ENCODE measurements at places on chromosomes 4 and X.

DNA sequence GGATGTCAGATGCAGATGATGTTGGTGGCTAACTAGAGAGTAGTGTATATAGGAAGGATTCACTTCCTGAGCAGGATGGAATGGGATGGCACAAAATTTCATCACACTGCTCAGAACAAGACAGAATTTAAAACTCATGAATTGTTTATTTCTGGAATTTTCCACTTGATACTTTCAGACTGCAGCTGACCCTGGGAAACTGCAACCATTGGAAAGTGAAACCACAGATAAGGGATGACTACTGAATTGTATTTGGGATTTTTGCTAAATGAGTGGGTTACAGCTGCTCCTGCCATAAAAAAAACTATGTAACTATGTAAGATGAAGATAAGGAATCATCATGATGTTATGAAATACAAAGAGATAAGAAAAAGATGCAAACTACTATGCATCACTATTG lies 51.4 kb downstream of the NPY5R start:
- no peak for DNase-seq

GRCh38 chrX:56802921-56803849 lies 74.1 kb downstream of the NBDY start:
- no peak for DNase-seq

DNA sequence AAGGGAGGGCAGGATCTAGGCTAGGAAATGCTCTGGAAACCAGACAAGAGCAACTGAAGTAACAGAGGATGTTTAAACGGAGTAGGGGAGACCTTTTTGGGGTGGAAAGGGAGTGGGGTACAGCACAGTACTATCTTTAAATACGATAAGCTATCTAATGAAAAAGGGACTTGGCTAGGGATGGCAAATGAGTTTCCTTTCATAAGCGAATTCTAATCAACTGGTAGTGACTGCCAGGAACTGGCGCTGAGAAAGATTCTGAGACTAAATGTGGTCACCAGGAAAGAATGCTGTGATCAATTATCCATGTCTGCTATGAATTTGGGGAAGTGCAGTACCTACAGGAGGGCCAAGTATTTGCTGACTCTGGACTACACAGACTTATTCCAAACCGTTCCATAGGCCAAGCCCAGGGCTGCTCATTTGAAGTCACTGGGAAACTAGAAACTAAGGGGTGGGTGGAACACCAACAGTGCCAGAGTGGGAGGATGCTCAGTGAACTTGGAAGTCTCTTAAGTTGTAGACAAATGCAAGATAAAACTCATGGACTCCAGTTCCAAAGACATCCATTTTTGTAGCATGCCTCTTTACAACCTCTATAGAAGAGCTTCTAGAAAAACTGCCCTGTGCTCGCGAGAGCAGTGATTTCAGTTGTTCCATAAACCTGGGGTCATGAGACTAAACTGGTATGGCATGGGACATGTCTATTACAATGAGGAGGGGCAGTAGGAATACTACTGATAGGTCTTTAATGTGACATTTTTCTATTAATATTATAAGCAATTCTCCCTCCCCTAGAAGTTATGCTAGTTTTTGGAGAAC lies 2.0 kb downstream of the TRAPPC2 start:
- DNase-seq, result no peak

GRCh38 chr4:37732526-37733186 lies 46.5 kb upstream of the RELL1 start:
- DNase-seq, result no peak

- DNase-seq, result no peak
These were observed 8.1 kb upstream of the HPF1 start for GRCh38 chr4:169765835-169766234.

GRCh38 chrX:69104756-69105434 lies 60.4 kb downstream of the PJA1 start:
- no peak for DNase-seq

- no peak for DNase-seq
These were observed 38.8 kb downstream of the DCLK2 start for GRCh38 chr4:150117094-150117493.

DNA sequence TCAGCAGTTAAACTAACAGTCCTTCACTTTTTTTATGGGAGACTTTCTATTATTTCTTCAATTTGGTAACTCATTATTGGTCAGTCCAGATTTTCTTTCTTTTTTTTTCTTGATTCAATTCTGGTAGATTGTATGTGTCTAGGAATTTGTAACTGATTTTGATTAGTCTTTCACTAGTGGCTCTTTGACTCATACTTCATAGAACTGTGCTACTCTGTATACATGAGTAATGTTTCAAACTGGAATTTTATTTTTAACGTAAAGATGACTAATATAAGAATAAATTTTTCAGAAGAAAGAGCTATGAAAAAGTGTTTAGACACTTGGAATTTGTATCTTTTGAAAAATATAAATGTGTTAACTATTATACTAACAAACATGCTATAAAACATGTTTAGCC lies 813.0 kb downstream of the TRAM1L1 start:
- no peak for DNase-seq

DNA sequence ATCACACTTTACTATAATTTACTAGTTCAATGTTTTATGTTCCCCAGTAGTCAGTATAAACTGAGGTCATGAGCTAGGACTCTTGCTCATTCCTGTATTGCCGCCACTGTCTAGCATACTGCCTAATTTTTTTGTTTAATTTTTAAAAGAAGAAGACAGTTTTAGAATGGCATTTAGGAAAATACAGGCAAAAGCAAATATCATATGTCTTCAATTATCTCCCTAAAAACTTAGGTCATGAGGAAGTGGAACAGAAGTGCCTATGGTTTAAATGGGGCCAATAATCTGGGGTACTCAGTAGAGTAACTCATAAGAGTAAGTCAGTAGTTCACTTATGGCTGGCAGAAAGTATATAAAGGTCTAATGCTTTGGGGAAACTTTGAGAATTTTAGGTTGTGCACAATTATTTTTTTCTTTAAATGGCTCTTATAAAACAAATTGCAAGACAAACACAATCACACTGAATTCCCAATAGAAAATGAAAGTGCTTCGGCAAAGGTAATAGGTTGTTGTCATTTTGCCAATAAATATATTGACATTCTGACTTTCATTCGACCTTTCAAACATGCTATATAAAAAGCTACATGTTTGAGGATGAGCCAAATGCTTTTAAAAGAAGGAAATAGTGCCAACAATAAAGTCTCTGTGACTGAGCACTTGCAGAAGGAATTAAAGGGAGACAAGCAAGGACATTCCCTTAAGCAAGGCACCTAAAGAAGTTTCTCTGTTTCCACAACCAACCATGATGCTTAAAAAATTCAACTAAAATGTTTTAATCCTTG lies 390.1 kb downstream of the PDGFC start:
- no peak for DNase-seq

DNA sequence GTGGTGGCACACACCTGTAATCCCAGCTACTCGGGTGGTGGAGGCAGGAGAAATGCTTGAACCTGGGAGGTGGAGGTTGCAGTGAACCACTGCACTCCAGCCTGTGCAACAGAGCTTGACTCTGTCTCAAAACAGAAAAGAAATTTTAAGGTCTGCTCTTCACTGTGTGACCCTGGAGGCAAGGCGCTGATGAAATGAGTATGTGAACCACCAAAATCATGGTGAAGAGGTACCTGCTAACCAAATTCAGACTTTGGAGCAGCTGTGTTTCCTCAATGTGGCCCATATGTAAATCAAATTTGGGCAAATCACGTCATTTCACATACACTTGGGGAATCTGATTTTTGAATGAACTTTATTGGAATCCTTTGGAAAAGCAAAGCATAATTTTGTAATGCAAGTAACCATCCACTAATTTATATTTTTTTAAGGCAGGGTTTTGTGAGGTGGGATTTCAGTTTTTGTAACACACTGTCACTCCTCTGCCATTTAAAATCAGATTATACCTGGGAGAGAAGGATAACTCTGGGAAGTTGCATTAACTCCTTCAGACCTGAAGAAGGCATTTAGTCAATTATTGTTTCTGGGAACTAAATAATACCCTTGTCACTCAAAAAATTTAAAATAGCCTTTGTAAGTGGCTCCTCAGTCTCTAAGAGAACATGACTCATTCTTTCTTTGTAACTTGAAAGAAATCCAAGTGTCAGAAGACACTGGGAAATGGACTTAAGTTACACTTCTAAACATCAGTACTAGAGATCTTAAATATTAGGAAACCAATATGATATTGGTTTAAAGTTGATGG lies 24.0 kb downstream of the DOCK11 start:
- DNase-seq, result no peak

DNA sequence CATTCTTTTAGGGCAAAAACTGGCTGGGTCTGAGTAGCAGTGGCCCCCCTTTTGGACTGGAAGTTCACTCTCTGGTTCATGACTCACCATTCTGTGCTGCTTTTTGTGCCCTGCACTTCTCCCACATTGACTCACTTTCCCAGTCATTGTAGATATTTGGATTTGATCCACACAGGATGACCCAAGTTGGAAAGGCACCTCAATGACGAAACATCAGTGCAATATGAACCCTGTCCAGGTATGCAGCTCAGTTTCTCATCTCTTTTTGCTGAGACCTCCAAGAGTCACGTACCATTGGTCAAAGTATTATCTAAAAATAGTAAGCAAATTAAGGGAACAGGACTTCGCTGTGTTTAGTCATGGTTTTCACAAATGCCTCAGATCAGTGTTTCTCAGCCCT lies 92.7 kb downstream of the CBLL2 start:
- DNase-seq, result no peak

DNA sequence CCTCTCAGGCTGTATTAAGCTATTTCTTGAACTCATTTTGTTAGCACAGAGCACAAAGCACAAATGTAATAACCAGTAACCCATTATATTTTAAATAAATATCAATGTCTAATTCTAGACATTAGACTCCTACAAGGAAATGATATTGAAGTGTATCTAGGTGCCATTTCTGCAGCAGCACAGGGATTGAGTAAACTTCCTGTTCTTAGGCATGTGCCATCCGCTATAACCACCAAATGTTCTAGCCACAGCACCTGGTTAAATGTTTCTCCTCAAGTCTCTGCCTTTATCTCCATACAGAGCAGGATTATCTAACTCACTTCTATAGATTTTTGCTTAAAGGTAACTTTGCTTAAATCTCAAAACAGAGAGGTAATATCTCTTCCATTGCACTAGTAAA lies 51.4 kb downstream of the SGMS2 start:
- no peak for DNase-seq

DNA sequence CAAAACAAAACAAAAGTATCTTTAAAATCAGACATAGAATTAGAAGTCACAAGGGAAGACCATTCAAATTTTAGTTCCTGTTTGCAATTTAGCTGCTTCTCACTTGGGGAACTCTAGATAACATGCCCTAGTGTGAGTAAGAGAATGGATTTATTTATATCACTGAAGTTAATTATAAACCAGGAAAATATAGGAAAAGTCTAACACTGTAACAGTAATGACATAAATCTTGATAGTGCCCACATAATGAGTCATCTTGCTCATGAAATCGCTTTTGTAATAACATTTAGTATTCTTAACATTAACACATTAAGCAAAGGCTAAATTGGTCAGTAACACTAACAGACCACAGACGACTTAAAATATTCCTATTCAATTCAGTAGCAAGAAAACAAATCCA lies 710.7 kb downstream of the STPG2 start:
- DNase-seq, result no peak

GRCh38 chrX:13898083-13898482 lies 81.2 kb upstream of the GPM6B start:
- DNase-seq, result no peak

- DNase-seq, result no peak
These were observed 632.3 kb downstream of the PDHA2 start for GRCh38 chr4:96471956-96472867.

DNA sequence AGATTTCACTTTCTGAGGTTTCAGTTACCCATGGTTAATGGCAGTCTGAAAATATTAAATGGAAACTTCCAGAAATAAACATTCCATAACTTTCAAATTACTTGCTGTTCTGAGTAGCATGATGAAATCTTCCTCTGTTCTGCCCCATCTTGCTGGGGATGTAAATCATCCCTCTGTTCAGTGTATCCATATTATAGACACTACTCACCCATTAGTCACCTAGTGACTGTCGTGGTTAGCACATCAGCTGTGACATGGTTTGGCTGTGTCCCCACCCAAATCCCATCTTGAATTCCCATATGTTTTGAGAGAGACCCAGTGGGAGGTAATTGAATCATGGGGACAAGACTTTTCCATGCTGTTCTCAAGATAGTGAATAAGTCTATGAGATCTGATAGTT lies 125.5 kb upstream of the GIMD1 start:
- DNase-seq, result no peak

DNA sequence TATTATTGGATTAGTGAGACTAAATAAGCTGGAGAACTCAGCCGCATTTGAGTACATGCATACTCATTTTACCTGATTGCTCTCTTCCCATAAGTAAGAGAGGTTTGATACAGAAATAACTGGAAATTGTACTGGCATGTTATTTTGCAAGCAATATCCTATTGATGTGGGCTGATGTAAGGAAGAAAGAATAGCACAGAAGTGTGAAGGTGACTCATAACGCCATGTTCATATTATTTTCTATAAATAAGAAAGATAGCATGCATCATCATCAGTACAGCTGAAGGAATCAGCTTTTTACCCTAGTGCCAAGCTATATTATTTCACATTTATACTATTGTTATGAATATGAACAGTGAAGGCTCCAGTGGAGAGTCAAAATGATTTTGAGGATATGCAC lies 138.3 kb upstream of the FAM47A start:
- DNase-seq, result no peak

GRCh38 chr4:187577941-187578480 lies 417.6 kb upstream of the ZFP42 start:
- no peak for DNase-seq

DNA sequence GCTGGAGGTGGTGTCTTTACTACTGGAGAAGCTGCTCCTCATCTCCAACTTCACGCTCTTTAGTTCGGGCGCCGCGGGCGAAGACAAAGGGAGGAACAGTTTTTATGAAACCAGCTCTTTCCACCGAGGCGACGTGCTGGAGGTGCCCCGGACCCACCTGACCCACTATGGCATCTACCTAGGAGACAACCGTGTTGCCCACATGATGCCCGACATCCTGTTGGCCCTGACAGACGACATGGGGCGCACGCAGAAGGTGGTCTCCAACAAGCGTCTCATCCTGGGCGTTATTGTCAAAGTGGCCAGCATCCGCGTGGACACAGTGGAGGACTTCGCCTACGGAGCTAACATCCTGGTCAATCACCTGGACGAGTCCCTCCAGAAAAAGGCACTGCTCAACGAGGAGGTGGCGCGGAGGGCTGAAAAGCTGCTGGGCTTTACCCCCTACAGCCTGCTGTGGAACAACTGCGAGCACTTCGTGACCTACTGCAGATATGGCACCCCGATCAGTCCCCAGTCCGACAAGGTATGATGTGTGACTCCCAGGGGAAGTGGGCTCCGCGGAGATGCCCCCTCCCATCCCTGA lies 634 bp downstream of the LRAT start:
- DNase-seq, result no peak

DNA sequence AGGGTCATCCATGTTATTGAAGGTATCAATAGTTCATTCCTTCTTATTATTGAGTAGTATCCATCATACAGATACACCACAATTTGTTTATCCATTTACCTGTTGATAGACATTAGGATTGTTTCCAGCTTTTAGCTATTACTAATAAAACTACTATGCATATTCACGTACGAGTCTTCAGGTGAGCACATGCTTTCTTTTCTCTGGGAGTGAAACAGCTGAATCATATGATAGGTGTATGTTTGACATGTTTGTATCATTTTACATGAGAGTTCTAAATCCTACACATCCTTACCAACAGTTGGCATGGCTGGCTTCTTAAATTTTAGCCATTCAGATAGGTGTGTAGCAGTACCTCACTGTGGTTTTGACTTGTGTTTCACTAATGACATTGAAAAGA lies 556.6 kb upstream of the DIPK2B start:
- DNase-seq, result no peak

Measured in NCI-H1930 (cell line).